ENCODE measurements at places on chromosomes 12 and 14.

DNA sequence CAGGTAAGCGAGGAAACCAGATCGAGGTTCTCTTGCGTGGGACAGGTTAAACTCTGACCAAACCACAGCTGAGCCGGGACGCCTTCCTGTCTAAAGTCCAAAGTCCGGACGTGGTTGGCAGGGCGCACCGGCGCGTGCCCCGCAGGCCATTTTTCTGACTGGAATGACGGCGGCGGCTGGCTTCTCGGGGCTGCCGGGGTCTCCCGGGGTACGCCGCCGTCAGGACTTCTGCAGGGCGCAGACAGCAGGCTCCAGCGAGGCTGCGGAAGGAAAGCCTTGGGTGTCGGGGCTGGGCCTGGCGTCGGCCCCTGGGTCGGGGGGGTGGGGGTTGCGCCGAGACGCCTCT lies 32.8 kb downstream of the MIA2 start:
- DNase-seq = no peak

DNA sequence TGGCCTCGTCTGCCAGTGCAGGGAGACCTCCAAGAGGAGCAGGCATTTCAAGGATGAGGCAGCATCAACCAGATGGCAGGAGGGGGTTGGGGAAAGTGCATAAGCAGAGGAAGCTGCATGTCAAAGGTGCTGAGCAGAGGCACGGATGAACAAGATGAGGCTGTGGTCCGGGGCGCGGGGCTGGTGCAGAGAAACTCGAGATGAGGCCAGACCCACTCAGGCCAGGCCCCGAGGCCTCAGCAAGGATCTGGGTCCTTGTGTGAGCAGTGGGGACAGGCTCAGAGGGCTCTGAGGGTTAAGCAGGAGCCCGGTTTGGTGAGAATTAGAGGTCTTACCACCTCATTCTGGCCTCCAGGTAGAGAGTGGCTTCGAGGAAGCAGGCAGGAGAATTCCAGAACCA lies 98.8 kb downstream of the DICER1 start:
- DNase-seq = no peak

DNA sequence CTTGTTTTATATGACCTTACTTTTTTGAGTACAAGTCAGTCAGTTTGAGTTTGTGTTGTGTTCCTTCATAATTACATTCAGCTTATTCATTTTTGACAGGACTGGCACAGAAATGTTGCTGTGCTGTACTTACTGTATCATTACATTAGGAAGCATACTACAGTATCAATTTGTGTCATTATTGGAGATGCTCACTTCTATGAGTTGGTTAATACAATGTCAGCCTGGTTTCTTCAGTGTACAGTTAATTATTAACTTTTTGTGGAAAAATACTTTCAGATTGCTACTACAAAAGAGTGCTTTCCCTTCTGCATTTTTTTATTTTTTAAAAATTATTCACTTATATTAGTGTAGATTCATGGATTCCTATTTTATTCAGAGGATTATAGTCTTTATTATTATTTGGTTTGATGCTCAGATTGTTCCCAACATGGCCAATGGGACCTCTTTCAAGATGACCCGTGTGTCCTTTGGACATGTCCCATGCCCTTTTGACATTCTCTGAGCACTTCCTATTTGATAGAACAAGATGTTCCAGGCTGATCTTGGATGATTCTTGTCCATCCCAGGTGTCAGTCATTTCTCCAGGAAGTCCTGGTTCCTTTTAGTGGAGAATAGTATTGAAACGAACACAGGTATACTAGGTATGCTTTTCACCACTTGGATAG lies 66.6 kb downstream of the MON2 start:
- no peak for DNase-seq

- no peak for DNase-seq
Observed at GRCh38 chr14:50025776-50026175, 90.6 kb downstream of the VCPKMT start.

DNA sequence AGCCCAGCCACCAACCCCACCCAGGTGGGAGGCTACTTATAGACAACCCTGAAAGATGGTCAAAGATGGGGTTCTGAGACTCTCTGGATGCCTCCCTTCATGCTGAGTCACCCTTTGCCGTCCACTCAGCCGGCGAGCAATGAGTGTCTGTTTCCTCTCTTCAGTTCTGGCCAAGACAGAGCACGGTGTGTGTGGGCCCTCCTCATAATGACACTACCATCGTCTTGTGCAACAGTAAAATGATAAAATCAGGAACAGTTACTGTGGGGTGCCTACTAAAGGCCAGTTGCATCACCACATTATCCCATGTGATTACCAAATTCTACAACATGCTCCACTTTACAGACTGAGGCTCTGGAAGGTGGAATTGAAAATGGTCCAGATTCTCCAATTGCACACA lies 7.0 kb upstream of the BDKRB1 start:
- DNase-seq = no peak

DNA sequence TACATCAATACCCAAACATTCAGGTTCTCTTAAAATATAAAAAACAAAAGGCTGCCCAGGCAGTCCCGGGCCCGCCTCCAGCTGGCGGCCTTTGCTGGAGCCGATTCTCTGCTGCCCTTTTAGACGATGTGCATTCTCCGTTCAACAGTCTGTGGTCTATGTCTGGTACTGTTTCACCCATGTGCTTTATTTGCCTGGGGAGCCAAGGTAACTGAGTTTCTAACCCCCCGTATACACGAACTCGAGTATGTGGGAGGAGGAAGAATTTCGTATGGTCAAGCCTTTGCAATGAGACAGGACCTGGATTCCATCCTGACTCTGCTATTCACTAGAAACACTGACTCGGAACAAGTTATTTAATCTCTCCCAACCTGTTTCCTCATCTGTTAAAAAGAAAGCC lies 54.1 kb upstream of the GPR68 start:
- DNase-seq = no peak

- DNase-seq = no peak
Observed at GRCh38 chr14:70201994-70202393, 13.2 kb upstream of the SLC8A3 start.

DNA sequence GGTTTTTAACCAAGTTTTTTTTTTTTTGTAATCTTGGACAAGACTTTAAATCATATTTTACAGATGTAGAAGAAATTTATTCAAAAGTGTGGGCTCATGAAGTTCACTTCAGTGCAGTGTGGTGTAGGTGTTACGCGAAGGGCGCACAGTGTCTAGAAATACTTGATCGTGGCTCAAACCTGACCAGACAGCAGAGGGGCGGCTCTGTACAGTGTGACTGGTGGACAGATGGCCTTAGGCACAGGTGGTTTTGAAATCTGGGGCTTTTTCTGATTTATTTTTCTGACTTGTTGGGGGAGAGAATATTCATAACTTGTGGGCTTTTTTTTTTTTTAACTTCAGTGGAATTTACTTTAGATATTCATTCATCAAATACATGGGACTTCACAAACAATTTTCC lies 179.2 kb downstream of the PELI2 start:
- no peak for DNase-seq

- no peak for DNase-seq
Observed at GRCh38 chr12:52186118-52186840, 5.5 kb downstream of the KRT80 start.

- no peak for DNase-seq
Observed at GRCh38 chr14:34562776-34563150, 23.3 kb upstream of the EAPP start.

DNA sequence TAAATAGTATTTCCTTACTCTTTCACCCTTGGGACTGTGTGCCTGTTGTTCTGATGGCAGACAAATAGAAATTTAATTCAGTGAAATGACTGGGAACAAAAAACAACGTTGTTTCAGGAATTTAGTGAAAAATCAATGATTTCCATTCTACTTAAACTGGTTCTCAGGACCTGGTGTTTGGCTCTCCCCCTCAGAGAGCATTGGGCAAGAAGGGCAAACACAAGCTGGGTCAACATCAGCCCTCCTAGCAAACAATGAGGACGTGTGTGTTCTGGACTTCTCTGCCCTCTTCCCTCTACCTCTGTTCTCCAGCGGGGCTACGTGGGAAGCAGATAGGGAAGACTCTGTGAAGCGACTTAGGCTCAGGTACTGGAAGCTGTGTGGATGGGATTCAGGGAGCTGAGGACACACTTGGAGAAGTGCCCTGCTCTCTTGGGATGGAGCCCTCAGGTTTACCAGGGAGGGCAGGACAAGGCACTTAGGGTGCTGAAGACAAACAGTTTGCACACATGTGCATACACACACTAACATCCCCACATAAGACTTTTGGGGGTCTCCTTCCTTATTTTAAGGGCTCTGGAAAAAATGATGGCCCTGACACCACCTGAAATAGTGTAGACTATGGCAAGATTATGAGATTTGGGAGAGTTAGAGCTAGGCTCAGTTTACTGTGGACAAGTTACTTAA lies 7.6 kb upstream of the SERPINA1 start:
- no peak for DNase-seq

GRCh38 chr12:107359382-107359781 lies 266.0 kb upstream of the CRY1 start:
- DNase-seq = no peak

GRCh38 chr14:102510616-102511520 lies 1.3 kb upstream of the ANKRD9 start:
- no peak for DNase-seq

GRCh38 chr12:19910681-19911080 lies 457.7 kb upstream of the PDE3A start:
- DNase-seq = no peak

DNA sequence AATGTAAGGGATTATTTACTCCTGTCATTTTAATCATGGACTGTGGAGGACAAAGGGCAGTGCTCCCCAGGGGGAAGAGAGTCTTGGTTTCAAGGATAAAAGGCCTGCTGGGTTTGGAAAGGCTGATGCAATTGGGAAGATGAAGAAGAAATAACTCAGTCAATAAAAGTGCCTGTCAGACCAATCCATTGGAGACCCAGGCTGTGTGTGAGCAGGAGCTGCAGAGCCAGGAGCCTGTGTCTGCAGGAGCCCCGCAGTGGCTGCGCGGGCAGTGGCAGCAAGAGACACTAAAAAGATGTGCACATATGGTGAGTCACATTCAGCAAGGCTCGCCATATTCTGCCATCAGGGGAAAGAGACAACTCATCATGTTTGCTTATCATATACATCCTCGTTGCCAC lies 90.4 kb downstream of the CRACR2A start:
- no peak for DNase-seq

DNA sequence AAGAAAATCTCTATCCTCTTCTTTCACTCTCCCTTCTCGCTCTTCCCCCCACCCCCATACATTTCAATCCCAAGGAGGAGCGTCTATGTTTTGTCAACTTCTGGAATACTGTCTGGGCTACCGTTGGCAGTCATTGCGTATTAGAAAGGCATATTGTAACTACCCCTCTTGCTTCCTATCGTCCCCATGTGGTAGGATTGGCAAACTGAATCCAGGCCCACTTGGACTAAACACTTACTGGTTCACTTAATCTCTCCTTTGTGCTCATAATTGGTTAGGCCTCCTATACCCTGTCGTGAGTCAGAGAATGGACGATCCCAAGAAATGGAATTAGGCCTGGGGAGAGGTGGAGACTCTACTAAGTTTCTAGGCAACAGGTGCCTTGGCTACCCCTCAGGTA lies 68.8 kb upstream of the SLC8A3 start:
- no peak for DNase-seq

DNA sequence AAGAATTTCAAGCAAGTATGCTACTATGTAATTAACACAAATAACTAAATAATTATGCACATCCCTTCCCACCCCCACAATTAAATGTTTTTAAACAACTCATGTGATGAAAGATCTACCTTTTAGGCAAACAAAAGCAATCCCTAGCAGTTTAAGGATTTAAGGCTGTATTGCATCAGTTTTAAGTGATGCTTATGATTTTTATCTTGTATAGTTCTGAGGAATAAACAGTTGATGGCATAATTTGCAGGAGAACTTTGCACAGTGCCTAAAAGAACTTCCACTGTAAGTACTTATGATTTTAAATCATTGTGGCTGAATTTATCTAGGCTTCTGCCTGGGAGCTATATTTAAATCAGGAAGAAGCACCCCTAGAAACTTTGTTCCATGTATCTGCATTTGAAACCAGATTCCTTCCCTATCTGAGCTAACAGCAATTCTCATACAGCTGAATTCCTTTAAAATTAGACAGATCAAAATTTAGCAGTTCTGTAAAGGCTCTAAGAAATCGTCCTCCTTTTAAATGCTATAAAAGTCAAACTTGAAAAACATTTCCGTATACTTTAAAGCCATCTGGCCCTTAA lies 388.6 kb downstream of the BCAT1 start:
- DNase-seq = no peak

- DNase-seq = no peak
Observed at GRCh38 chr12:68958322-68958721, 25.4 kb upstream of the CPM start.

- no peak for DNase-seq
Observed at GRCh38 chr12:49730568-49731101, 10.7 kb upstream of the TMBIM6 start.

GRCh38 chr12:10151621-10152020 lies 20.3 kb downstream of the OLR1 start:
- no peak for DNase-seq

DNA sequence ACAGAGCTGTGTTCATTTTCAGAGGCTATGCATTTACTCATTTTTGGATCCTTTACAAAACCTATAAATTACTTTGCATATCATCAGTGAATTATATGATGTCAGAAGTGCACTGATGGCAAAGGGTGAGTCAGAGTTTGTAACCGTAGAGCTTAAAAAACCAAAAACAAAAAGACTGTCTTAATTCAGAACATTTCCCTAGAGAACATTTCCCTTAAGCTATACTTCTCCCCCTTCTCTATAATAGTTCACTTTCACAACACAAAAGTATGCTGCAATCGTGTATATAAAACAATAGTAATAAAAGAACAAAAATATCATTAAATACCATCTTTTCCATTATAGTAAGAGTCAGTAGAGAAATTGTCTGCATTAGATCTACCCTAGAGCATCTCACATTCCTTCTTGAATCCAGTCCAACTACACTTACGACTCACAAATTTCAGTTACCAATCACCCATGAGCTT lies 934.9 kb downstream of the LRFN5 start:
- no peak for DNase-seq

DNA sequence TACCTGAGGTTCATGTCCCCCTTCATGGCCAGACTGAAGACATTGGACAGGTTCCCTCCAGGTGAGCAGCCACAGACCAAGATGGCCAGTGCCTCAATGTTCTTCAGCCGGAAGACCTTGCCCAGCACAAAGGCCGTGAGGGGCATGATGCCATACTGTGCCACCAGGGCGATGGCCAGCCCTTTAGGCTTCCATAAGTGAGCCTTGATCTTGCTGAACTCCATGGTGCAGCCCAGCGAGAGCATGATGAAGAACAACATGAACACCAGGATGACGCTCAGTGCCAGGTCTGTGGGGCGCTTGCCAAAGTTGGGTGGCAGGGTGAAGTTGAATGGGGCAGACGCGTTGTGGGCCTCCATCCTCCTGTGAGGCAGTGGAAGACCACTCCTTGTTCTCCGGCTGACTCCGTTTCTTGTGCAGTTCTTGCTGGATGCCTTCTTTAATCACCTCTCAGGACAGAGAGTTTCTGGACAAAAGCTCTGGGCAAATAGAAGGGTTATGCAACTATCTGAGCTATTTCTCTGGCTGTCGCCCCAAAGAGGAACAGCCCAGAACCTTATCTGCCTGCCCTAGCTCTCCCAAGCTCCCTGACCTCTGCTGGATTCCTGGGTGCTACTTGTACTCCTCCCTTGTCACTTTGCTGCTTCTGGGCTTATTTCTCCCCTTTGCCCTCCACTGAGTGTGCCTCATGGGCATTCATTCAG lies at the start of gene SLC10A1:
TSS of gene SLC10A1 (minus strand) at position 445 of the 704 bp plus-strand sequence. CDS start at position 359, 86 bp downstream.
- DNase-seq = no peak

Measured in vagina (tissue), 2 donors.